ENCODE measurements at places on chromosomes 16 and 17.

GRCh38 chr16:9399573-9399972 is 308.1 kb downstream of the HAPSTR1 start:
- DNase-seq: no peak

GRCh38 chr16:68475071-68475470 is 26.8 kb upstream of the SMPD3 start:
- DNase-seq: no peak

DNA sequence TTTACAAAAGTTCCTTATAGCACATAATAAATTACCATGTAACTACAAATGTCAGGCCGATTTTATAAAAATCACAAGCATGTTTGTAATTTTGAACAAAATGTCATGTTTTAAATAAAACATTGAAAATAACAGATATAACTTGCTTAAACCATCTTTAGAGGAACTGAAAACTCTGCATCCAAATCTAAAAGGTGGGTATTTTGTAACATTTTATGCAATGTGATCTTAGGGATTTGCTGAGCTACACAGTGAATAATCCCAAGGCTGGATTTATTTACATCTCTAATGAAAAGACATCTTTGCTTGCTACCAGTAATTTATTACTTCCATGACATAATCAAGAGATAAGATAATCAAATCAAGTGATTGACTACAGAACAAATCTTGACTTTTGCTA is 47.5 kb downstream of the N4BP1 start:
- DNase-seq: no peak

GRCh38 chr17:57562184-57562698 is 182.9 kb downstream of the CCDC182 start:
- DNase-seq: no peak

GRCh38 chr17:80126449-80126715 is 20.5 kb downstream of the EIF4A3 start:
- DNase-seq: no peak

GRCh38 chr16:72502594-72503005 is 330.6 kb upstream of the PMFBP1 start:
- no peak for DNase-seq

DNA sequence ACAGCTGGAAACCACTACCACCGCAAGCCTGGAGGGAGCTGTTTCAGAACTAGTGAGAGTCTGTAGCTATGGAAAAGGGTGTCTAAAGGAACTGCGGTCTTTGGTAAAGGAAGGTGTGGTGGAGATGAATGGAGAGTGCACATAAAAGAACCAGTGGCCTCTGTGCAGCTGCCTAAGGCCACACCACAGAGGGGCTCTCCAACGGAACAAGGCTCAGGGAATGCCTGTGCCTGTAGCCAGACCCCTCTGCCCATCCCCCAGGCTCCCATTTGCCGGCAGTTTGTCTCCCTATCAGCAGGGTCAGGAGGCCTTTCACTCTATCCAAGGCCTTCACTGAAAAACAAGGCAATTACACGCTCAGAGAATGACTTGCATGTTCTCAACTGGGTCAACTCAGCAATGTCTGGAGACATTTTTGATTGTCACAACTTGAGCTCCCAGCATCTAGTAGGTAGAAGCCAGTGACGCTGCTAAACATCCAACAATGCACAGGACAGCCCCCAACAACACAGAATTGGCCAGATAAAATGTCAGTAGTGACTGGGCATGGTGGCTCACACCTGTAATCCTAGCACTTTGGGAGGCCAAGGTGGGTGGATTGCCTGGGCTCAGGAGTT is 3.3 kb upstream of the FDXR start:
- DNase-seq: no peak

DNA sequence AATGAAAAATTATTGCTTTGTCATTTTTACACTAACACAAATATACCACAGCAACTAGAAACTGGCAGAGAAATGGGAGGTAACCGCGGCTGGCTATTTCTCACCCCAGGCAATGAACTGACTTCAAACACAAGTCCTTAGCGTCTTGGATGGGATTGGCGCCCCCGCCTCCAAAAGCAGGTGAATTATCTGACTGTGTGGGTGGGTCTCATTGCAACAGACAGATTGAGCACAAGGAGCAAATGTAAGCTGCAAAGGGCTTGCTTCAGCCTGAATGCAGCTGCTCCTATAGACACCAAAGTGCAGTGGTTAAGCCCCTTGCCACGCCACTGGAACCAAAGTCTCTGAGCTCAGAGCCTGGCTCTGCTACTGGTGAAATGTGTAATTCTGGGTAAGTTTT is 225.0 kb downstream of the XYLT1 start:
- no peak for DNase-seq

- DNase-seq: no peak
Observed at GRCh38 chr17:49916854-49917515, 52.0 kb upstream of the DLX4 start.

- DNase-seq: no peak
Observed at GRCh38 chr17:10769840-10770239, 34.1 kb downstream of the TMEM238L start.

DNA sequence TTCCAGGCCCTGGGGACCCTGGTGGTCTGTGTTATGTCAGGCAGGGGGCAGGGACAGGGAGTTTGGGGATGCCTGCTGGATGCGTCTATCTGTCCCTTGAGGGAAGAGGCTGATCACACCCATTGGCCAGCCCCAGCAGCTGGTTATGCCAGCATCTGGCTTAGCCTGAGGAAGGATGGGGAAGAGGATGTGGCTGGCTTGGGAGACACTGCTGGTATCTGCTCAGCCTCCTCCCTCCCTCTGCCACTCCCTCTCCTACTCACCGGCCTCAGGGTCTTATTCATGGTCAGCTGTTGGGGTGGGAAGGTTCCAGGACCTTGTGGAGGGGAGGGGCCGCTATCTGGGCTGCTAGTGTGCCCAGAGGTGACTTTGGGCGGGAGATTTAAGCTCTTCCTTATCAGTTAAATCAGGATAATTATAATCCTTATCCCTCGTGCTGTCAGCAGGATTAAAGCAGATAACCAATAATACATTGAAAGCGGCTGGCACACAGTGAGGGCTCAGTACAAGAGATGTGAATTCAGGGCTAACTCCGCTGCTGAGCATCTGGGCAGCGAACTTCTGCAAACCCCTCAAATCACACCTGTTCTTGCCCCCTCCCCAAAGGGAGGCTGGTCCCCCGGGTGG is 36.0 kb upstream of the MLKL start:
- no peak for DNase-seq

DNA sequence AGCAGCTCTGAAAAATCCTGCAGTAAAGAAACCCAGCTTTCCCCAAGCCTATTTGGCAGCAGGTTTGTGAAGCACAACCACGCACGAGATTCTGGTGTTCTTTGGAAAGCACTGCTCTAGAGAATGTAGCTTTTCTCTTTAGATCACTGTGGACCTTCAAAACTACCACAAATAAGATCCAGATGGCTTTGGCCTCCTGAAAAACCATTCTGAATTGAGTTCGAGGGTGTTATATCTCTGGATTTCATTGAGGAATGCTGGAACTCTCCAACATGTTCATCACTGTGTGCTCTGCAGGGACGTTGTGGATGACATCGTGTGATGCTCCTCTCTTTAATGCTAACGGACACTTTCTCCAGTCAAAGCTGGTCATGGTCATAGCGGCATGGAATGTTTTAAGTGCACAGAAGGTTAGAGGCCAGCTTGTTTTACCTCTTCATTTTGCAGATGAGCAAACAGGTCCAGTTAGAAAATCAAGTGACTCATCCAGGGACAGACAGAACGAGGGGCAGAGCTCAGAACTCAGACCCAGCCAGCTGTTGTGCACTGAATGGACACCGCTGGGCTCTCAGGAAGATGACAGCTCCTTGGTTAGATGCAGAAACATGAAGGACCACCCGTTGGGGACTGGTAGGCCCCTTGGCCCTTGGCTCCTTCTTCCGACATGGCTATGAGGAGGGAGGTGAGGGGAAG is 37.2 kb downstream of the CCDC42 start:
- DNase-seq: no peak

DNA sequence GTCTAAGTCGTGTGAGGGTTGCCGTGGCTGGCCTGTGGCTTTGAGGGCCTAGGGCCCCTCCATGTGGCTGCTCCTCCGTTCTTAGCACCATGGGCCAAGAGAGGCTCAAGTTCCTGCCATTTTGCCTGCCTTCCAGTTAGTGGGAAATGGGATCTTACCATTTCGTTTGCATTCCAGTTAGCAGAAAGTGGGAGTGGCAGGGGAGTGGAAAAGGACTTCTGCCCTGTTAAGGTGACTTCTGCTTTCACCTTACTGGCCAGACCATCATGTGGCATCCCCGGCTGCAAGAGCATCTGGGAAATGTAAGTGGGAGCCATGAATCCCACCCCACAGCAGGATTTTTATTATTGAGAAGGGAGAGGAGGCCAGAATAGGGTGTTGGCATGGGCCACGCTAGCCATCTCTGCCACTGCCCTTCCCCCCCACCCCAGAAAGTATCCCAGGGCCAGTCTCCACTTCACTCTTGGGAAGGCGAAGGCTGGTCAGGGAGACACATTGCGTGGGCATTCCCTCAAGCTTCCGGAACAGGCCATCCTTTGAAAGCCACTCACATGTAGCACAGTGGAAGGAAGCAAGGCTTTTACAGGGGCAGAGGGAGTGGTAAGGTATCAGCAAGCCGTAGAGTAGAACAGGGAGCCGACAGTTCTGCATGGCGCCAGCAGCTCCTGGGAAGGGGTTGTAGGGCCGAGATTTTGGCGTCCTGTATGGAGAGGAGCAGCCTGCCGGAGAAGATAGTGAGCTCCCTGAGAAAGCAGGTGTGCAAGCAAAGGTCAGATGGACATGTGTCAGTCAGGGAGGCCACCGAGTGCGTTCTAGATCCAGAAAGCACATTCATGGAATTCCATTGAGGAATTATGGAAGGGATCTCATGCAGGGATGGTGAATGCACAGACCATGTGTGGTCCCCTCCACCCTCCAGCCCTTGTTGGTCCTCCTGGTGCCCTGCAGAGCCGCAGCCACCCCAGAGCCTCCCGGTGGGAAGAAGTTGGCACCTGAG is 33.4 kb downstream of the CMIP start:
- no peak for DNase-seq

DNA sequence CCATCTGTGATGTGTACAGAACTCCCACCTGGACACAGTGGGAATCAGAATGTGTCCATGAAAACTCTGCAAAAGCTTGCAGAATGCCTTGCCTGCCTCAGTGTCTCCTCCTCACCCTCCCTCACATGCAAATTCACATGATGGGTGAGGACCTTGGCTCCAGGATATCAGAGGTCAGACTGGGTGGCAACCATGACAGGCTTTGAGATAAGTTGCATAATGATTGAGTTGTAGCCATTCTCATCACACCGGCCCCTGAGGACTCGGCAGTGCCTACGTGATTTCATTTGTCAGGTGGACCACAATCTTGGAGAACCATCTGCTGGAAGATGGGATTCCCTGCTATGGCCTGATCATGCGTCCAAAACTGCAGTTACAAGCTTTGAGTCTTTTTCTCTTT is 3.9 kb upstream of the ADCY9 start:
- no peak for DNase-seq

DNA sequence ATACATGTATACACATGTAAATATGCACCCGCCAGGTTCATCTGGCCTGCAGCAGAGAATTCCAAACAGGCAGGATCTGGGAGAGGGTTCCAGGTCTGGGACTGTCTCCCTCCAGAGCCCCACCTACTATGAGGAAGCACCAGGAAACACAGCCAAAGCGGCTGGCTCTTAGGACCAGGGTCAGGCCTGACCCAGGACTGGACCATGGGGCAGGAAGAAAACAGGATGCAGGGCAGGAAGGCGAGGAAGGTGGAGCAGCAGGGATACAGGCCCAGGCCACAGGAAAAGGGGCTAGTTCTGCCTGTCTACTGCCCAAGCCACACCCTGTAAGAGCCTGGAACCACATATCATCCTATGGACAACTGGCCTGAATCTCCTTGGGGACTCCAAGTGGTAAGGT is 2.2 kb downstream of the HID1 start:
- DNase-seq: no peak

GRCh38 chr16:85978291-85978775 is 79.4 kb downstream of the IRF8 start:
- DNase-seq: peak; percentile 73

DNA sequence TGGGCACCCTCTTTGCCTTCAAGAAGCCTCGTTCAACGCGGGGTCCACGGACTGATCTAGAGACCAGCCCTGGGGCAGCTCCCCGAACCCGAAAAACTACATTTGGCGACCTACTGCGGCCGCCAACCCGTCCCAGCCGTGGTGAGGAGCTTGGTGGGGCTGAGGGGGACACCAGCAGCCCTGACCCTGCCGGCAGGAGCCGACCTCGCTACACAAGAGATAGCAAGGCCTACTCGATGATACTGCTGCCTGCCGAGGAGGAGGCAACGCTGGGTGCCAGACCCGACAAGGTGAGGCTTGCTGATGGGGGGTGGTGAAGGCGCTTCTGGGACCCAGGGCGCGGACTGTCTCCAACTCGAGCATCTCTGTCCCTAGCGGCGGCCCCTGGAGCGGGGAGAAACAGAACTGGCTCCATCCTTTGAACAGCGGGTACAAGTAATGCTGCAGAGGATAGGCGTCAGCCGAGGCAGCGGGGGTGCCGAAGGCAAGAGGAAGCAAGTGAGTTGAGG is 5.6 kb downstream of the ACD start:
- DNase-seq: no peak

- peak; percentile 63 for DNase-seq
Observed at GRCh38 chr16:4200000-4200780, 41.7 kb downstream of the SRL start.

DNA sequence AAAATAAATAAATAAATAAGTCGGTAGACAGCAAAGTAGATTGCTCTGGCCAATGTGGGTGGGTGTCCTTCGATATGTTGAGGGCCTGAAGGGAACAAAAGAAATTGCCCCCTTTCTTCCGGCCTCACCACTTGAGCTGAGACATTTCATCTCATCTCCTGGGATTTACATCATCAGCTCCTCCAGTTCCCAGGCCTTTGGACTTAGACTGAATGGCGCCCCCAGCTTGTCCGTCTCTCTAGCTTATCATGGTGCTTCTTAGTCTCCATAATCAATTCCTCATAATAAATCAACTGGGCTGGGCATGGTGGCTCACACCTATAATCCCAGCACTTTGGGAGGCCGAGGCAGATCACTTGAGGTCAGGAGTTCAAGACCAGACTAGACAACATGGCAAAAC is 13.8 kb upstream of the HAP1 start:
- no peak for DNase-seq

- DNase-seq: no peak
Observed at GRCh38 chr16:24571096-24571495, 31.7 kb downstream of the RBBP6 start.

DNA sequence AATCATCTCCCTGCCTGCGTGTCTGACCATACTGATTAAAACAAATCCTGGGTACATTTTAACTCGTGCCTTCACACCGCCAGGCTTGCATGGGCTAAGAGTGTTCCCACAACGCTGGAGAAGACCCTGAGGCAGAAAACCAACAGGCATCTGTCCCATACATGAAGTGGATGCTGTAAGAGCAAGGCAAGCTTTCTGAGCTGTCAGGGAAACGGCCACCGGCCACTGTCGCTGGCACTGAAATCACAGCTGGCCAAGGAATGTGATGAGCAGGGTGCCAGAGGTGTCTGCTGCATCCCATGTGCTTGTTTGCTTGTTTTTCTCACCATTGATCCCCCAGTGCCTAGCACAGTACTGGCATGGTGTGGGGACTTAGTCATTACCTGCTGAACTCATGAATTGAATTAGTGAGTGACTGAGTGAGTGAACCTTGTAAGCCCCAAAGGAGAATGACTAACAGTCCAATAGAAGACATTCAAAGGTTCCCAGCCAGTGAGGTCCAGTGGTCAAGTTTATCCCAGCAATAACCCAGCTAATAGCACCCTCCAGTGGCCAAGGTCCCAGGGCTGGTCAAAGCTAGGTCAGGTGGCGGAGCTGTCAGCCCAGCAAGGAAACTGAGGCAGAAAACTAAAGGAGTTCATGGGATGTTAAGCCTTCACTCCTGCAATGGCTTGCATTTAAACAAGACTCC is 92.7 kb upstream of the CDH5 start:
- DNase-seq: no peak

GRCh38 chr16:69820926-69821541 is 58.9 kb downstream of the WWP2 start:
- DNase-seq: no peak
